Diencephalon (tissue), 1 donor: ENCODE measurements at places on chromosomes 2 and 18. TPM values are rescaled to one million over a fixed set of nuclear protein-coding genes. Genes with fewer than 3 reads are reported as not detected.

Gene UCN
- total RNA-seq: 0.92 TPM

Gene RFX8
- 1.2 TPM for total RNA-seq

Gene MOB1A
- 52.4 TPM for total RNA-seq

Gene LHCGR
- 0.23 TPM for total RNA-seq

Gene RESP18
- 1.8 TPM for total RNA-seq

Gene GALR1
- 7.8 TPM for total RNA-seq

Gene UNC80
- 26.5 TPM for total RNA-seq

Gene TRMT61B
- 25.6 TPM for total RNA-seq

Gene SIX3
- 7.4 TPM for total RNA-seq

Gene REG3A
- not detected for total RNA-seq

Gene SCN9A
- 114 TPM for total RNA-seq

Gene BCL2
- total RNA-seq: 21.2 TPM

Gene CROCC2
- total RNA-seq: 1.4 TPM

Gene TRIB2
- 205 TPM for total RNA-seq

Gene KYNU
- 0.23 TPM for total RNA-seq

Gene DYNAP
- total RNA-seq: not detected

Gene CD8B
- 1.8 TPM for total RNA-seq

Gene LYPD1
- 77.0 TPM for total RNA-seq

Gene MCFD2
- total RNA-seq: 61.1 TPM

Gene FBXO11
- 151 TPM for total RNA-seq

Gene MROH2A
- under 0.01 TPM for total RNA-seq

Gene BBS5
- total RNA-seq: 17.8 TPM

Gene SETBP1
- 42.0 TPM for total RNA-seq

Gene C18orf63
- not detected for total RNA-seq

Gene ANTXR1
- 24.7 TPM for total RNA-seq

Gene ITGA6
- total RNA-seq: 67.6 TPM

Gene UGT1A3
- not detected for total RNA-seq

Gene KCNF1
- 19.6 TPM for total RNA-seq

Gene NT5DC4
- not detected for total RNA-seq

Gene PLEKHM3
- total RNA-seq: 42.9 TPM

Gene DSC1
- not detected for total RNA-seq

Gene PPM1B
- 69.7 TPM for total RNA-seq

Gene SGPP2
- 4.8 TPM for total RNA-seq

Gene ERICH2
- total RNA-seq: 1.6 TPM

Gene CGREF1
- total RNA-seq: 28.8 TPM

Gene POTEC
- total RNA-seq: 0.46 TPM

Gene NDUFAF7
- 29.8 TPM for total RNA-seq

Gene CEBPZOS
- 21.9 TPM for total RNA-seq

Gene UGT1A8
- not detected for total RNA-seq

Gene UGT1A4
- not detected for total RNA-seq

Gene DCC
- 30.4 TPM for total RNA-seq

Gene RAB6D
- 3.0 TPM for total RNA-seq

Gene VSNL1
- 128 TPM for total RNA-seq
